ENCODE measurements at places on chromosomes 7 and 10.

DNA sequence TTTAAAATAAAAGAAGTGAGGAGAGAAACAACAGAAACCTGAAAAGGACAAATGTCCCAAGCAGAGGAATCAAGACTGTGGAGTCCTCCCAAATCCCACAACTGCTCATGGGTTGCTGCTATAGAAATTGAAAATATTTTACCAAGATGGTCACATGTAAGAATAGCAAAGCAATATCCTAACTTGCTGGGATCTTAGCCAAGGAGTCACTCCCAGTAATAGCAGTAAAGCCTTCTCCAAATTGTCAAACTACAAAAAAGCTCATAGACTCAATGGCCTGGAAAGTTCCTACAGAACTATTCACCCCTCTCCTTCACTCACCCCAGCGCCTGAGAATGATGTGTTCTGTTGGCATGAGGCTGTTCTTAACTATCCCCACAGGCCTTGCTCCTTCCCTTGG is 186.5 kb downstream of the ELMO1 start:
- DNase-seq, result no peak

DNA sequence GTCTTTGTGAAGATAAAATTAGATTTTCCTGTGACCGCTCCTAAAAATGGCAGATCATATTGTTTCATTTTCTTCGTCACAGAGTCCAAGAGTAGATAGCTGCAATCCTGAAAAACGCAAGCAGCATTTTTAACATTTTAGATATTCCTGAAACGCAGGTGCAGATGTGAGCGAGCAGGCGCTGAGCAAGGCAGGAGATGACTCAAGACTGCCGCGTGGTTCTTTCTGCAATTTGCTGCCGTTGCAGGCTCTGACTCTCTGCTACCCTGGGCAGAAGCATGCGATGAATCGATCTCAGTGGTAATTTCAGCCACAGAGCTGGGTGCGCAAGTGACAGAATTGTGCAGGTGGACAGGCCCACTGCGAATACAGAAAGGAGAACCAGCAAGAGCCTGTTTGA is 331.9 kb downstream of the ACTR3B start:
- DNase-seq, result no peak

DNA sequence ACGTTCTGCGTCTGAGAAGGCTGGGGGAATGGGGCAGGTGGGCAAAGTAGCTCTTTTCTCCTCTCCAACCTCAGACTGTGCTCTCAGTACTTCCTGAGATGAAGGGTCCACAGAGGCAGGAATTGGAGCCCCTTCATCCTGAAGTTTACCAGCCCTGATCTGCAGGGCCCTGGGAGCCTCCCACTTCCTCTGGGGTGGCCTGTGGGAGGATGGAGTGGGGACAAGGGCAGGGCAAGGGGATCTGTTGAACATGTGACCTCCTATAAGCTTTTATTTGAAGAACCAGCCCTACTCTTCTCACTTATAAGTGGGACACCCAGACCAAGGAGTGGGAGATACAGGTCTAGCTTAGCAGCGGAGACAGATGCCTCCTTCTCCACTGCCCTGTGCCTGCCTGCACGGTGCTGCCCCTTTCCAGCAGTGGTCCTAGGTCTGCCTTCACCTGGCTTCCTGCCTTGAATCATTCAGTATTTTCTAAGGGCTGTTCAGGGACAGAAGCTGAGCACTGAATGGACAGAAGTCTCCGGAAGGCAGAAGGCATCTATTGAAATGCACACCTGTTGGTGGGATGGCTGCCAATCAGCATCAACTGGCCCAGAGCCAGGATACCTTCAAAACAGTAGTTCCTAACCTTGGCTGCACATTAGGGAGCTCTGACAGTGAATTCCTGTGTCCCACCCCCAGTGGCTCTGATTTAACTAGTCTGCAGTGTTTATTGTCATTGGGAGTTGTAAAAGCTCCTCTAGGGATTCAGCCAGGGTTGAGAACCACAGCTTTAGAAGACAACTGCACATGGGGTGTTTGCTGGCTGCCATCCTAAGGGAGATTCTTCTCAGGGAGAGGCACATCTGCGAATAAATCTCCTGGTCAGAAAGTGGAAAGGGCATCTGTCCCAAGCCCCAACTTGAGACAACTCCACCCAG is 2.7 kb upstream of the ARHGAP22 start:
- DNase-seq, result no peak

DNA sequence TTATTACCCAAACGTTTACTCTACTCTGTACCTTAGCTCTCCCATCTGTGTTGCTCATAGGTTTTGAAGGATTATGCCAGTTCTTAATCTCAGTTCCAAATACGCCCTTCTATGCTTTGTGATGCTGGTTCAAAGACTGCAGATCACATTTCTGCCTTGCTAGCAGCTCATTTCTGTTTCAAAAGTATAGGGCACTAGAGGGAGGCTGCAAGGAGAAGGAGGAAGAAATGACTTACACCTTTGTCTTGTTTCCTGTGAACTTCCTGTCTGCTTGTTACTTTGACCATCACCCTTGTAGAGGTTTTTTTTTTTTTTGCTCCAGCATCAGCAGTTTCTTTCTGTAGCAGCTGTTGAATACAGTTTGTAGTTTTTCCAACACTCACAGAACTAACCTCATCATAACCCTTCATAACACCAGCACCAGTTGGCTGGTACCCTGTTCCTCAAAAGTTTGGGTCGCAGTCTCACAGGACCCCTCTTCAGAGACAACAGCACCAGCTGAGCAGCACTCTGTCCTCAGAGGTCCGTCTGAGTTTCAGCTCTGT is 16.5 kb downstream of the SLK start:
- no peak for DNase-seq

- DNase-seq, result no peak
Observed at GRCh38 chr7:75819711-75820110, 6.1 kb upstream of the CCL24 start.

DNA sequence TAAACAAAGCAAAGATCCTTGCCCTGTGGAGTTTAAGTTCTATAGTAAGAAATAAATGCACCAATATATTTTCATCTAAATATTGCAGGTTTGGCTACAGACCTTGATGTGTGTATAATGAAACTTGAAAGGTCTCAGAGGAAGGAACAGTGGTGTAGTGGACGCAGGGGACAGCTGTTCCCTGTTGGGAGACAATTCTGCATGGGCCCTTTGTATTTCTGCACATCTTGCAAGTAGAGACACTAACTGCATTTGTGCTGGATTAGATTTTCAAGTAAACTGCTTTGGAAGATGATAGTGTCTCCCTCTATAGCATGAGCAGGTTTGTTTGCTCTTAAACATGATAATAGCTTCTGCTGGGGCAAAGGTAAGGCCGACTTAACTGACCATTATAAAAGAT is 57.5 kb upstream of the FAM133B start:
- DNase-seq, result no peak

- DNase-seq, result no peak
Observed at GRCh38 chr7:95478272-95479037, 7.3 kb upstream of the ASB4 start.

GRCh38 chr7:8131694-8132605 is 130.0 kb downstream of the ICA1 start:
- DNase-seq, result no peak

DNA sequence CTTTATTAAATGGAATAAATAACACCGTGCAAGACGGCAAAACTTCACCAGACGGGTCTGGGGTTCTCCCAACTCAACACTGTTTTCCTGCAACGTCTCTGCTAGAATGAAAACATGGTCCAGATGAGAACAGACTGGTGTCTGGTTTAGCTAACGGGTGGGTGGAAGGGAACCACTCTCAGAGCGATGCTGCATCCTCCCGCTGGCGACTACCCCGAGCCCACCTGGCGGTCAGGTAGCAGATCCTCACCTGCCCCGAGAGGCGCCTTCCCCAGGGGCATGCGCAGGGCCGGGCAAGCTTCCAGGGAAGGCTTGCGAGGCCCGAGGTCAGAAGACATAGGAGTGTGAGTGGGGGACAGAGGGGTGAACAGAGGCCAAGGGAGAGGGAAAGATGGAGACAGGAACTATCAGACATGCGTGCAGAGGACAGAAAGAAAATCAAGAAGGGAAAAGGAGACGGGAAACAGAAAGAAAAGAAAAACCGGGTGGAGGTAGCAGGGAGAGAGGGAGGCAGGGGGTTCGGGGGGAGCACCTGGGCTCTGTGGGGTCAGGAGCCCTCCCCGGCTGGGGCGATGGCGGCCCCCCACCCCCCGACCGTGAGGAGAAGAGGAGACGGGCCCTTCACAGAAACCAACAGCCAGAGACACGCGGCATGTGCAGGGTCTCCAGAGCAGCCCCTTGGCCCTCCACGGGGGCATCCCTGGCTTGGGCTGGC is 222.0 kb downstream of the MAD1L1 start:
- no peak for DNase-seq

DNA sequence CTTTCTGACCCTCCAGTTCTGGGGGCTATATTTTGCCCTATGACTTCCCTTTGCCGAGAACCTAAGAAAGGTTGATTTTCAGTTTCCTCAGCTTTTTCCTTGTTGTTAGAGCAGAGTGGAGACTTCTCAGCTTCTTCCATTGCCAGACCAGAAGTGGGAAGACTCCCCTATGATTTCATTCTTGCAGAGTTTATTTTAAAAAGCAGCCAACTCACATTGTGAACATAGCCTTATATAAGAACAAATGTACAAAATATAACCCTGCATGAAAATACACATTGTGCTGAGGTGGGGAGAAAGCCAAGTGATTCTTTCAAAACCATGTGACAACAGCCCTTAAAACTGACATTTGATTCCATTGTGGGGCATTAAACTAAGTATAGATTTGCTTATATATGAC is 33.8 kb upstream of the FZD8 start:
- no peak for DNase-seq

GRCh38 chr10:70672165-70673042 is at the start of gene ADAMTS14:
Gene ADAMTS14 (plus strand): TSS chr10:70672506. CDS start chr10:70672803, 297 bp downstream.
- DNase-seq, result no peak

- DNase-seq, result no peak
Observed at GRCh38 chr7:135710417-135711138, 17.4 kb downstream of the SLC13A4 start.

DNA sequence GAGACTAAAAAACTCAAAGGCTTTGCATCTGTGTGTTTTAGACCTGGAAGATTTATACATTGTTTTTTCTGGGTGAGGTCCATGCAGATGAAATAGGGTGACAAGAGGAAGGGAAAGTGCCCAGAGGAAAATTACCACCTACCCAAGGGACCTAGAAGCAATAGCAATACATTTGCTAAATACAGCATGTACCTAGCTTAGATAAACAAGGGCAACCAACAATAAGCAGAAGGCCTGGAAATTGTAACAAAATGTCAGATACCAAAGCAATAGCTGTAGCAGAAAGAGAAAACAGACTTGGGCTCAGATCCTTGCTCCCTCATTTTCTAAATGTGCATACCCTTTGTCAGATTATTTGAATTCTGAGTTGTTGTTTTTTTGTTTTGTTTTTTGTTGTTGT is 318.4 kb upstream of the KMT2E start:
- DNase-seq, result no peak

GRCh38 chr7:106896231-106896630 is 31.1 kb downstream of the PIK3CG start:
- DNase-seq, result no peak

DNA sequence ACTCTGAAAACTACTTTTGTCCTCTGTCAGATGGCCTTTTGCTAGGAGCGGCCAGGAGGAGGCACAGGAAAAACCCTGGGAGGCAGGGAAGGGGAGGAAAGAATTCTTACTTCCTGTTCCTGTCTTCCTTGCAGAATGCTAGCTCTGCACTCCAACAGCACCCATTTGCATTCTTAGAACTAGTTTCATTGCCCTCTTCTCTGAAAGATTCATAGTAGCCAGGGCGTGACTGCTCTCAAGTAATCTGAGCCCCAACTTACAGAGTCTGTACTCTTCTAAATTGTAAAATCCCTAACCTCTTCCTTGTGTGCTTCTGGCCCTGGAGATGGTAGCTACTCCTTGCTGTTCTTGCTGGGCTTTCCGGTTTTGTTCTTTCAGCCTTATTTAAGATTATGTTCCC is 75.3 kb upstream of the STEAP1 start:
- no peak for DNase-seq

GRCh38 chr10:99920901-99921300 is 88.8 kb downstream of the DNMBP start:
- no peak for DNase-seq

GRCh38 chr10:91976317-91977051 is 52.9 kb downstream of the BTAF1 start:
- no peak for DNase-seq

GRCh38 chr10:98758463-98758862 is 311.7 kb upstream of the HPS1 start:
- no peak for DNase-seq

DNA sequence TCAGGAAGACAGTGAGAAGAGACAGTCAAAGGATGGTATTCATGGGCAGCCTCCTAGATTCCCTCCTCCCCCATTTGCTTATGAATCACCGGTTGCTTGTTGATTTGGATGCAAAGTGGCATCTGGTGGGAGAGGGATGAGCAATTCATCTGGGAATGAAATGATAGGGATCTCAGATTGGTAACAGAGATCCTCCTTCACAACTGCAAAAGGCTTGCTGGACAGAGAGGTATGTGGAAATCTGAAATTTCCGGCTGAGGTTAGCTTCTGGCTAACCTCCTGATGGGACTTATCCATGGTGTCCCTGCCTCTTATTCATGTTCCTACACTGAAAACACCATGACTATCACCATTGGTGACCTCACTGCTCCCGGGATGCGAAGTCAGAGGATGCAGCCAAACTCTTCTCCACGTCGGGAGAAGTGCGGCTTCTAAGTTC is 48.4 kb upstream of the PODXL start:
- DNase-seq, result no peak

GRCh38 chr7:46786995-46787394 is 794.9 kb downstream of the TNS3 start:
- no peak for DNase-seq

DNA sequence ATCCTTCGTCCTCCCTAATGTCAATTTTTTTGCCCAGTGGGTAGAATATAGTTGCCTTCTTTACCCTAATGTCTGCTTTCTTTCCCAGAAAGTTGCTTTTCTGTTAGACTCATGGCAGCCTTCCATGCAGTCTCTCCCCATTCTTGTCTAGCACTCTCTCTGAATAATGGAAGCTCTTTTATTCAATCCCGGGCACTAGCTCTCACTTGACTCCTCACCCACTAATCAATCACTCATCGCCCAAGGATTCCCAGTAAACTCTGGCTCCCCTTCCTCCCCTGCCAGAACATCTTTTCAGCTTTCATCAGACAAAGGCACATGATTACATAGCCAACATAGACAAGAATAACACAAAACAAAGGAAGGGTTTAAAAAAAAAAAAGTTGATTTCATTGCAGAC is 100.2 kb upstream of the RELN start:
- DNase-seq, result no peak

- DNase-seq, result no peak
Observed at GRCh38 chr10:3735175-3735574, 49.8 kb downstream of the KLF6 start.

DNA sequence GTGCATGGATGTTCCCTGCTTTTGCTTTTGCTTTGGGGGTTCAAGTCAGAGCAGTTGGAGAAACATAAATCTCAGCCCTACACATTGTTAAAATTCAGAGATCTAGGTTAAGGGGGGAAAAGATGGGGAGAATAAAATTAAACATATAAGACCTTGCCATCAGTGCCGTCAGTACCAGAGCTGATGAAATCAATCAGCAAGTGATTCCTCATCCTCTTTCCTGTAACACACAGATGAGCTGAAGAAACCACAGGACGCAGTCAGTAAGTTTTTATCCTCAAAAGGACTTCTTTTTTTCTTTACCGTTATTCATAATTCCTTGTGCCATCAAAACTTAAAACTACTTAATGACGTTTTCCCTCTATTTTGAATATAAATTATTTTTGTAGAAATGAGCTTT is 5.9 kb downstream of the HECW1 start:
- DNase-seq, result no peak

GRCh38 chr10:35870665-35871310 is 228.7 kb upstream of the FZD8 start:
- no peak for DNase-seq

Data from activated CD8-positive, alpha-beta memory T cell treated with anti-CD3 and anti-CD28 coated beads for 4 hours (primary cell).